ENCODE measurements at places on chromosomes 6 and 20.
A peak's percentile ranks its signal among the peaks of the same experiment; 100 is the strongest.

DNA sequence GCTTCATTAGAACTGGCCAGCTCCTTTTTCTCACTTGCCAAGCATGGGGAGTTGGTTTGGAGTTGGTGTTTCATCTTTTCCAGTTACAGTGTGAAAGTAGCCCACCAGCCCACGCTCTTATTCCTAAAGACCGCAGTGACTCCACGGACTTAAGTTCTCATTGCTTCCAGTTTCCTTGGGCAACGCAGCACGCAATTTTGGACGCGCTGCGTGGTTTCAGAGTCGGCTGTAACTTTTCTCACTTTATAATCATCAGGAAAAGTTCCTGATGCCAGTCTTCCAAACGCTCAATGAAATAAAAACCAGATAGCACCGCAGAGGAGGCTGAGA is 381 bp upstream of the PEX7 start:
- peak; percentile 55 for DNase-seq

GRCh38 chr6:146544616-146545182 is 1.1 kb downstream of the RAB32 start:
- DNase-seq = no peak

GRCh38 chr6:24743265-24743943 is 24.4 kb upstream of the C6orf62 start:
- DNase-seq = peak; percentile 51

DNA sequence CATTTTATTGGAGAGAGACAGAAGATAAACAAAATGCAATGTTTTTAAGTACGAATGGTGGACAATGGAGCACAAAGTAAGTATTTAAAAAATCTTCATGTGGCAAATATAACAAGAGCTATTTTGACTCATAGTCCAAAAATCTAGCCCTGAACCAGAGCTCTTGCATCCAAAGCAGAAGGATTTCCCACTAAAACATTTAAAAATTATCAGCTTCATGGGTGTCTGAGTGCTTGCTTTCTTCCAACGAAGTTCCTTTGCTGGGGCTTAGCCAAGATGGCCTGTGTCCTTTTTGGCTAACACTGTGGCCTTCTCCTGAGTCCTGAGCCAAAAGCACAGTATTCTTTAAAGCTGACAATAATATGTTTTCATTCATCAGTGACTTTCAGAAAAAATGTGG is 161.7 kb downstream of the RIMS1 start:
- DNase-seq = no peak

- DNase-seq = no peak
These were observed 23.1 kb upstream of the DNAAF9 start for GRCh38 chr20:3430376-3431069.

Measured in stimulated activated CD4-positive, alpha-beta T cell treated with anti-CD3 and anti-CD28 coated beads, Interleukin-15, amount 100 ng/mL, for 24 hours (primary cell).